ENCODE measurements at places on chromosomes 7 and 10. TPM values are rescaled to one million over a fixed set of nuclear protein-coding genes. Genes with fewer than 3 reads are reported as not detected.
A peak's percentile ranks its signal among the peaks of the same experiment; 100 is the strongest.

DNA sequence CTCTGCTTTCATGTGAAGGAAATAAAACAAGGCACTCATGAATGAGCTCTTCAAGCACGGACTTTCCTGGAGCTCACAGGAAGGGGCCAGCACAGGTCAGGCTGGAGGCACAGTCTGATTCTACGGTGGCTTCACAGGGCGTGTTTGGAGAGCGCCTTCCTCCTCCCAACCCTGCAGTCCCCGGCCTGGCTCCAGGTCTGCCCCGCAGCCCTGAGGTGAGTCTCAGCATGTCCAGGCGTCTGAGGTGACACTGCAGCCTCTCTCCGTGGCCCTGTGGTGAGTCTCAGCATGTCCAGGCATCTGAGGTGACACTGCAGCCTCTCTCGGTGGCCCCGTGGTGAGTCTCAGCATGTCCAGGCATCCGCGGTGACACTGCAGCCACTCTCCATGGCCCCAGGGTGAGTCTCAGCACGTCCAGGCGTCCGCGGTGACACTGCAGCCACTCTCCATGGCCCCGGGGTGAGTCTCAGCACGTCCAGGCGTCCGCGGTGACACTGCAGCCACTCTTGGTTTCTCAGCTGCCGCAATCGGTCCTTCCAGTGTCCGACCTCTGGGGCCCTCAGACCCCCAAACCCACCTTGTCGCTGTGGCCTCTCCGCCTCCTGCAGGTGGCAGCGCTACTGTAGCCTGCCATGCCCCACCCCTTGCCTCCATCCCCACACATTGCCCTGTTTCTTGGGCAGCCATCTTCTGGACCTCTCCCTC lies 381.7 kb downstream of the DNAJB6 start:
- DNase-seq, result no peak

GRCh38 chr7:1850976-1851571 lies 181.0 kb downstream of the ELFN1 start:
- DNase-seq, result no peak

The PILRA gene
- 0.68 TPM for total RNA-seq

The ADCYAP1R1 gene
- total RNA-seq, result not detected

The SLC26A5 gene
- total RNA-seq, result not detected

- DNase-seq, result no peak
These were observed 174.2 kb downstream of the KIAA1217 start for GRCh38 chr10:24382979-24383663.

DNA sequence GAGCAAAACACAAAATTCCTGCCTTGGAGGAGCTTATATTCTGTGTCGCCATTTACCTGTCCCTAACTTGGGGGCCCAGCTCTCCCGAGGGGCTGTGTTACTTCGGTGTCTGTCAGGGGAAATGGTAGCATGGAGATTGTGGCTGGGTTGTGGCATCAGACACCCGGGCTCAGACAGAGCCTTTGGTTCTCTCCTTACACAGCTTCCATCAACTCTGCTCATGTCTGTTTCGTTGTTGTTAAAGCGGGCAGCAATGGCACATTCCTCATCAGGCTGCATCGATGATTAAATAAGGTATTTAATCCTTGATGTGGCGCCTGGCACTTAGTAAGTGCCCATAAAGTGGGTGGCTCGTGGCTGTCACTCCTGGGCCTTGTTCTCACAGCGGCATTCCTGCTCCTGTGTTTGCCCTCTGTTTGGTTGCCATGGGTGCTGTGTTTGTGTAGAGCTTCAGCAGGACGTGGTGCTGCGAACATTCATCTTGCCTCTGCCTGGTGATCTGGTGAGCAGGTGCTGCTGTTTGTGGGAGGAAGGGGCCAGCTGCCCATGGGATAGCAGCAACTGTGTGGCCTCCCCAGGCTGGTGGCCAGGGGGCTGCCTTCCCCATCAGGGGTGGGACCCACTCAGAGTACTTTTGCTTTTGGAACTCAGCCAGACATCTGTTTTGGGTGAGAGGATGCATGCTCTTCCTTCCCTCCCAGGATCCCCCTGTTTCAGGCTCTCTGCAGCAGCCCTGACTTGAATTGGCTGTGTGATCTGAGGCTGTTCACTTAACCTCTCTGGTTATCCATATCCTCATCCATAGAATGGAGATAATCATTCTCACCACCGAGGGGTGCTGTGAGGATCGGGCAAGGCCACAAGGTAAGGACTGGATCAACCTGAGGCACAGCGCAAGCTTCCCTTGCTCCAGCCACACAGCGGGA lies 207.2 kb upstream of the SVIL start:
- DNase-seq, result no peak

DNA sequence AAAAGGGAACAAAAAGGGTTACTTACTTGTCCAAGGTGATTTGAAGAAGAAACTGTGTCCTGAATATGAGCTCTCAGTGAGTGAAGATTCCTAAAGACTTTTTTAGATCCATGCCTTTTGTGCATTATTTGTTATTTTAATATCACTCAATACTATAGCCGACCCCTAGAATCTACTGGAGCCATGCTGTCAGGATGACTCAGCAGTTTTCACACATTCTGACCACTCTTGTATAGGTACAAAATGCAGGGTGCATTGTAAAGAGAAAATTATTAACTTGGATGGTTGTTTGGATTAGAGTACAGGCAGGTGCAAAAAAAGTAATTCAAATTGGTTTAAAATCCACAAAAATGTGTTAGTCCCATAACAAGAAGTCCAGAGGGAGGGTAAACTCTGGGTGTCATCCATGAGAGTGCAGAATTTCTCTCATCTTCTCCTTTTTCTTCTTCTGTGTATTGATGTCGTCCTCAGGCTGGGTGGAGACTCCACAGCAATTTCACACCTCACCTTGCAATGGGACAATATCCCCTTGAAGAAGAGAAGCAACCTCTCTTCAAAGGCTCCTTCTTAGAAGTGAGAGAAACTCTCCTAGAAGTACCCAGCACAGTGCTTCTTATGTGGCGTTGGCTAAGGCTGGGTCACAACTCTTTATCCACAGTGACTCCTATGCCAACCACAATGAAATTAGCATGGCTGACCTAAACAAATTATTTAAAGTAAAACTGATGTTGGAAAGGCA lies 75.6 kb downstream of the AKR1C4 start:
- no peak for DNase-seq

- DNase-seq, result no peak
These were observed 32.7 kb downstream of the TSPAN15 start for GRCh38 chr10:69483963-69484362.

- peak; percentile 48 for DNase-seq
These were observed 389.0 kb upstream of the PODXL start for GRCh38 chr7:131945313-131945911.

GRCh38 chr7:26186364-26187311 lies 13.9 kb downstream of the HNRNPA2B1 start:
- no peak for DNase-seq

DNA sequence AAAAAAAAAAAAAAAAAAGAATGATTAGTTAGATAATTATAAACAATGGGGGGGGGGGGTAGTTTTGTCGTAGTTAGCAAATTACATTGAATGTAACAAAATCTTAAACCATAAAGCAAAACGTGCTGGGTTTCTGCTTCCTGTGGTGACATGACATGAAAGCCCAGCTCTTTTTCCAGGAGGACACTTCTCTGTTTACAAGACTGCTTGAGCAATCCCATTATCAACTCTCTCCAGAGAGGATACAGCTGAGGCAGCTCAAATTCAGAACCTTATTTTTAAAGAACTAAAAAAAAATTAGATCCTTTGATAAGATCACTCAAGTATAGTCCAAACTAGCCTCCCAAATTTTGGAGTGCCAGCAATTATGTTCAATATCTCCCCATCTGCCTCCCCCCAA lies 58.6 kb downstream of the ADRB1 start:
- DNase-seq, result no peak

DNA sequence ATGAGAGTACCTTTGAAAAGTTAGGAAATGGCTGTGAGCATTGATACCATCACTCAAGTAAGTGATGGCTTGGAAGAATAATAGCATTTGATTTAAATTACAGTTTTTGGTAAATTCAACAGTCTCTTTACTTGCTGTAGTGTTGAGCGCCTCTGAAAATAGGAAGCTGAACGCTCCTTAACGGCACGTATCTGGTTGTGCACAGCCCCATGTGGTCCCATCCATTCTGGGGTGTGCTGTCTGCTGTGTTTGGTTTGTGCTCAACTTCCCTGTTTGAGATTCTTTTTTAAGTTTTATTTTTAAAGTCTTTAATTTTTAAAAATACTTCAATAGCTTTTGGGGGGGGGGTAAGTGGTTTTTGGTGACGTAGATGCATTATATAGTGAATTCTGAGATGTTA lies 51.5 kb downstream of the DNAJB6 start:
- no peak for DNase-seq

The CYP17A1 gene
- total RNA-seq, result not detected

DNA sequence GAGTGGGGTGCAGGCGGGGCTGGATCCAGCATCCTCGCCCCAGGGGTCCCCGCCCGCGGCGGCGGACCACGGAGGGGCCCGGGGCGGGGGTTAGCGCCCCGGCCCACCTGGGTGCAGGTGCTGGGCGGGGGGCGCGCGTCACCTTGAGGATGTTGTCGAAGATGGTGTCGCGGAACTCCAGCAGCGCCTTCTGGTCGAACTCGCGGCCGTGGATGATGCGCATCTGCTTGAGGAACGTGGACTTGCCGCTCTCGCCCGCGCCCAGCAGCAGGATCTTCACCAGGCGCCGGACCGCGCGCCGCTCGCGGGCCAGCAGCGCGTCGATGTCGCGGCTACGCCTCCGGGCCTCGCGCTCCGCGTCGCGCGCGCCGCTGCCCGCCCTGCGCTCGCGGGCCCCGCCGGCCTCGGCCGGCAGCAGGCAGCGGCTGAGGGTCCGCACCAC lies 376 bp downstream of the GNA12 start:
- peak; percentile 38 for DNase-seq

GRCh38 chr7:27918503-27918902 lies 178.5 kb downstream of the TAX1BP1 start:
- DNase-seq, result no peak

DNA sequence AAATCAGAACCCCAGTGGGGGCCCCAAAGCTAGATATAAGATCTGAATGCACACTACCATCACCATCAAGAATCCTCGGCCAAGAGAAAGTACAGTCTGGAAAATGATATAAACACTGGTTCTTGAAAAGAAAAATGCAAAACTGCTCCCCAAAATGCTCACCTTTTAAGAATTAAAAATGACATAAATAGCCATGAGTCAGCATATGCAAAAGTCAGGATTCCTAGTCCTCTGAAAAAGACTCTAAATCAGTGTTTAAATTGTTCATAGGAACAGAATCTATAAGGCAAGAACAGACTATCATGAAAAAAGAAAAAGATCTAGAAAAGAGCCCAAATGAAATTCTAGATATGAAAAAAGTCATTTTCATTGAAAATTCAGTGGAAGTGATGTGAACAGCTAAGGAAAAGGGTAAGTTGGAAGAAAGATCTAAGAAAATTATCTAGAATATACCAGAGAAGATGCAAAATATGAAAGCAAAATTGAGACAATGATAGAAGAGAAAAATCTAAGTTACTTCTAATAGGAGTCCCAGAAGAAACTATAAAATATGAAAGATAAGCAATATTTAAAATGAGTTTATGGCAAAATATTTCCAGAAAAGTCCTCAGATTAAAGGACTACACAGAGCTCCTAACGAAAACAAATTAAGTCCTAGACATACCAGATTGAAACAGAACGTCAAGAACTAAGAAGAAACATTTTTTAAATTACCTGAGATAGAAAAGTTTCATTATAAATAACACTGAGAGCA lies 18.9 kb downstream of the HNRNPA2B1 start:
- no peak for DNase-seq

The NXPH1 gene
- total RNA-seq, result not detected

- no peak for DNase-seq
These were observed 2.7 kb upstream of the ZNF786 start for GRCh38 chr7:149093228-149093627.

The CHST3 gene
- total RNA-seq, result 0.84 TPM

GRCh38 chr10:48317321-48317990 lies 11.0 kb downstream of the MAPK8 start:
- DNase-seq, result no peak

- DNase-seq, result no peak
These were observed 12.0 kb downstream of the INTS1 start for GRCh38 chr7:1492221-1492620.

The SMC3 gene
- total RNA-seq, result 75.6 TPM

DNA sequence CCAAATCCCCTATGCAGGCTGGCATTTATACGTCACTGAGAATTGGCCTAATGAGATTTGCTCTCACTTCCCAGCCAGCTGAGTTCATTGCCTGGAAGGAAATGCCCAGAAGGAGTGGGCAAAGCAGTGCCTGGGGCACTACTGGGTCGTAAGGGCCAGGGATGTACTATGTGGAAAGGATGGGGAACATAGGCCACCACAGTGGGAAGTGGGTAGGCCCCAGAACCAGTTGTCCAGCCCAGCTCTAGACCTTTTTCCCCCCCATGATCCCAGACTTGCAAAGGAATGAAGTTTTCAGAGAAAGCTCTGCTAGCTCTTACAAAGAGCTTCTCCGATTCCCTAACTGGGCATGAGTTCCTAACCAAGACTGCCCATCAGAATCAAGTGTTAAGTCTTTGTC lies 13.9 kb downstream of the TRPV5 start:
- DNase-seq, result no peak

The GDF2 gene
- total RNA-seq, result not detected

The HEPACAM2 gene
- not detected for total RNA-seq

DNA sequence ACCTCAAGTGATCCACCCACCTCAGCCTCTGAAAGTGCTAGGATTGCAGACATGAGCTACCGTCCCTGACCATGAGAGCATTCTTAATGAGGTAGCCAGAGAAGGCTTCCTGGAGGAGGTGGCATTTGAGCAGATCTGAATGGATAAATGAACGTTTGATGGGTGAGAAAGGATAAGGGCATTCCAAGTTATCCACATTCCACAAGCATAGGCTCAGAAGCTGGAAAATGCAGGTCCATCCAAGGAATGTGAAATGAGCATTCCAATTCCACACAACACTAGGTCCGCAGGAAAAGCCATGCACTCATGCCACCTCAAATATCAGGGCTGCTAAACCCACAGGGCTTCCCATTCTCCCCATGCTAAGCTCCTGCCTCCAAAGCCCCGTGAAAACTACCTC lies 17.0 kb downstream of the TMEM130 start:
- no peak for DNase-seq

DNA sequence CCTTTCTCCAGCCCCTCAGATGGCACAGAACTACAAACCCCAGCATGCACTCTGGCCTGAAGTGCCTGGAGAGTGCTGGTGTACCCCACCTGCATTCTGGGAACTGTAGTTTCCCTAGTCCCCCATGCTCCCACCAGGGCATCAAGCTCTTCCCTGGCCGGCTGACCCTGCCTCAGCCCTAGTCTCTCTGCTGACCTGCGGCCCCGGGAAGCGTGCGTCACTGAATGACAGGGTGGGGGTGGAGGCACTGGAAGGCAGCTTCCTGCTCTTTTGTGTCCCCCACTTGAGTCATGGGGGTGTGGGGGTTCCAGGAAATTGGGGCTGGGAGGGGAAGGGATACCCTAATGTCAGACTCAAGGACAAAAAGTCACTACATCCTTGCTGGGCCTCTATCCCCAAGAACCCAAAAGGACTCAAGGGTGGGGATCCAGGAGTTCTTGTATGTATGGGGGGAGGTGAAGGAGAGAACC lies 2.1 kb downstream of the NOS3 start:
- no peak for DNase-seq

The SLIT1 gene
- 0.27 TPM for total RNA-seq

The ECHDC3 gene
- 1.9 TPM for total RNA-seq
